ENCODE measurements at places on chromosomes 11 and 22.

DNA sequence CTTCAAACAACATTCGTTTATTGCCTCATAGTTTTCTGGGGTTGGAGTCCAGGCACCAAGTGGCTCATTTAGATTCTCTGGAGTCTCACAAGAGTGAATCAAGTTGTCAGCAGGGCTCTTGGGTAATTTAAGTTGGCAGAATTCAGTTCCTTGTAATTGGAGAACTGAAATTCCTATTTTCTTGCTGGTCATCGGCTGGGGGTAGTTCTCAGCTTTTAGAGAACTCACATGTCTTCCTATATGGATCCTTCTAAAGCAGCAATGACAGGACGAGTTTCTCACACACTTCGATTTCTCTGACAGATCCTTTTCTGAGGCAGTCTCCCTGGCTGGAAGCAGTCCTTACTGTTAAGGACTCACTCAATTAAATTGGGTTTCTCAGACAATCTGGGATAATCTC is 17.3 kb upstream of the OOSP4B start:
- no peak for DNase-seq

DNA sequence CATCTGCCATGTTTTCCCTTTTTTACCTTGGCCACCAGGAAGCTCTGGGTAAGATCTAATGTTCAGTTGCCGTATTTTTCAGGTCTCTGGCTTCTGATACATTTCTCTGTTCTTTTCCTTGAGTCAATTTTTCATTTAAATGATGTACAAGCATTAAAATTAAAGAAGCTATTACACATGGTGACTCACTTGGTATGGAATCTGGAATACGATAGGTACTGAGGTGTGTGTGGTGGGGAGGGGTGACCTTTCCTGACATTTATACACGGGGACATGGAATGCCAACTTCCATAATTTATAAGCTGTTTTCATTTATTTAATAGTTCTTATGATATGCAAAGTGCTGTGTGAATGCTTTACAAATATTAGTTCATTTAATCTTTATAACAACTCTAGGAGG is 47.8 kb upstream of the ALX4 start:
- no peak for DNase-seq

DNA sequence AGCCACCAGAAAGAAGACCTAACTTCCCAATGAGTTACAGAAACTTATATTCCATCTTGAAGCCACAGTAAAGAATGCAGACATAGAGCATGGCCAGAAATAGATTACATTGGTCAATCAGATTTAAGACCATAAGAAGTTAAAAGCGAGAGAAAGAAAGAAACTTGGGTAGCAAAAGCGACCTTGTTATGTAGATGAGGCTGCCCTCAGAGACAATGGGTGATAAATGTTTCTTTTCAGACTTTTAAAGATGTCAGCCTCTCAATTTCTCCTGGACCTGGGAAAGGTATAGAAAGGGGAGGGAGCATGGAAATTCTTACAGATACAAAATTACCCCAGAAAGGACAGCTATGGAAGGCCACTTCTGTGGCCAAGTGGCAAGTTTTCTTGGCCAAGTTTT is 732.6 kb upstream of the LUZP2 start:
- DNase-seq: no peak

GRCh38 chr22:28560046-28560742 is 119.4 kb downstream of the TTC28 start:
- DNase-seq: no peak

- no peak for DNase-seq
Measured at GRCh38 chr11:1533342-1533725, 38.7 kb downstream of the DUSP8 start.

DNA sequence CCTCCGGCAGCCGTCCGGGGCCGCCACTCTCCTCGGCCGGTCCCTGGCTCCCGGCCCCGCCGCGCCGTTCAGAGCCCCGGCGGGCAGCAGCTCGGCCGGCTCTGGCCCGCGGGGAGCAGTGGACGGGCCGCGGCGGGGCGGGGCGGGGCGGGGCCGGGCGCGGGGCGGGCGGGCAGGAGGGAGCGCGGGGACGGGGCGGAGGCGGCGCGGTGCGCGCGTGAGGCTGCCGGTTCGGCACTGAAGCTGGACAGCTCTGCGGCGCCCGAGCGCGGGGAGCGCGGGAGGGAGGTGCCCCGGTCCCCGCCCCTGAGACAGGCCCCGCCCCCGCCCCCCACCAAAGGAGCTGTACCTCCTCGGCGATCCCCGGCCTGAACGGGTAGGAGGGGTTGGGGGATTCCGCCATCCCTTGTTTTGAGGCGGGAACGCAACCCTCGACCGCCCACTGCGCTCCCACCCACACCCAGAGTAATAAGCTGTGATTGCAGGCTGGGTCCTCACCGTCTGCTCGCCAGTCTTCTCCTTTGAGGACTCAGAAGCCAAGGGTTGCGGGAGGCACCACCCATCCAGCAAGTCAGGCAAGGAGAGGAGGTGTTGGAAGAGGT is at the start of gene DRD2:
Gene DRD2, minus strand, starts transcription at position 239 of the 602 bp plus-strand sequence. CDS start 50,747 bp downstream, outside the sequence.
- no peak for DNase-seq

GRCh38 chr11:112537846-112538330 is 277.2 kb upstream of the PLET1 start:
- DNase-seq: no peak

DNA sequence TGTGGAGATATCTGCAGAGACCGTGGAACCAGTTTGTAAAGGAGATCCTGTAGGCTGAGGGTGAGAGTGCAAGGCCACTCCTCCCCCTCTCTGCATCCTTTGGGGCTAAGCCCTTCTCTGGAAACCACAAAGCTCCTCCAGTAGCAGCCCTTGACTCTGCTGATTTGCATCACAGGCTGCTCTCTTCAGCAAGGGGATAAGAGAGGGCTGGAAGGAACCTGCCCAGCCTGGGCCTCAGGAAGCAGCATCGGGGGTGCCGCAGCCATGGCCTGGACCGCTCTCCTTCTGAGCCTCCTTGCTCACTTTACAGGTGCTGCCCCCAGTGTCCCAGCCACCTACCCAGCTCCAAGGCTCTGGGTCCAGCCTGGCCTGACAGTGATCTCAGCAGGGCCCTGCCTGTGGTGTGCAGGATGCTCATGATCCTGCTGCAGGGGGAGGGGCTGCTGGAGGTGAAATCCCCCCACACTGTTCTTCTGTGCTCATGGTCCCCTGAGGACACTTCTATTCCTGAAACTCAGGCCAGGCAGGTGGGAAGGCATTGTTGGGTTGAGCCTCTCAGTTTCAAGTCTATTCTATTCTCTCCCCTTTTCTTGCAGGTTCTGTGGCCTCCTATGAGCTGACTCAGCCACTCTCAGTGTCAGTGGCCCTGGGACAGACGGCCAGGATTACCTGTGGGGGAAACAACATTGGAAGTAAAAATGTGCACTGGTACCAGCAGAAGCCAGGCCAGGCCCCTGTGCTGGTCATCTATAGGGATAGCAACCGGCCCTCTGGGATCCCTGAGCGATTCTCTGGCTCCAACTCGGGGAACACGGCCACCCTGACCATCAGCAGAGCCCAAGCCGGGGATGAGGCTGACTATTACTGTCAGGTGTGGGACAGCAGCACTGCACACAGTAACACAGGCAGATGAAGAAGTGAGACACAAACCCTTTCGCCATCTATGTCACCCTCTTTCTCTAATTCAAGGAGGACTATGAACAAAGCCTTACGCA is 68.5 kb upstream of the IGLL5 start:
- no peak for DNase-seq

- no peak for DNase-seq
Measured at GRCh38 chr11:123308077-123308476, 113.0 kb upstream of the CLMP start.

- no peak for DNase-seq
Measured at GRCh38 chr11:80365980-80366379, 925.1 kb upstream of the TENM4 start.

- no peak for DNase-seq
Measured at GRCh38 chr22:41927813-41928212, 1.2 kb upstream of the TNFRSF13C start.

DNA sequence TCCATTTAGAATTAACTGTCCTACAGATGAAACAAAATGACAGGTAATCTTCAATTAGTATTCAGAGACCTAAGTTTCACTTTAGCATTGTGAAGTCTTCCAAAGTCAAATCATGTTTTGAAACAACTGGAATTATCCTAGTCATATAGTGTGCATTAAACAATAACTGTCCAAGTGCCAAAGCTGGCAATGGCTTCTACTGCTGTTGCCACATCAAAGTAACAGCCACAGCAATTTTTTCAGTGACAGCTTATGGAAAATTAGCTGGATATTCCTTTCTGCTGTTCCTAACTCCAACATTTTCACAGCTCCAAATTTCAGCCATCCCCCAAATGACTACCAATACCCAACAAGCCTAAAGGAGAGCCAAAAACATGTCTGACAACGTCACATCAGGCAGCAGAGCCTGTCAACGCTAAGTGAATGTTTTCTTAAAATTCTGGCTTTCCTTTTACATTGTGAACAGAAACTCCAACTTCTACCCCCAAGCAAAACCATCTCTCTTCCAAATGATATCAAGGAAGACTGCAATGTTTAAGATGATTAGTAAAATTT is 45.3 kb upstream of the CCDC34 start:
- no peak for DNase-seq

Data from activated naive CD4-positive, alpha-beta T cell treated with anti-CD3 and anti-CD28 coated beads, Interleukin-2, amount 50 U/mL, for 72 hours (primary cell).